ENCODE measurements at places on chromosomes 6 and 20.

- no peak for DNase-seq
Observed at GRCh38 chr6:157173776-157174175, 149.5 kb downstream of the TMEM242 start.

GRCh38 chr20:18992418-18992817 is 178.8 kb downstream of the SCP2D1 start:
- DNase-seq, result no peak

DNA sequence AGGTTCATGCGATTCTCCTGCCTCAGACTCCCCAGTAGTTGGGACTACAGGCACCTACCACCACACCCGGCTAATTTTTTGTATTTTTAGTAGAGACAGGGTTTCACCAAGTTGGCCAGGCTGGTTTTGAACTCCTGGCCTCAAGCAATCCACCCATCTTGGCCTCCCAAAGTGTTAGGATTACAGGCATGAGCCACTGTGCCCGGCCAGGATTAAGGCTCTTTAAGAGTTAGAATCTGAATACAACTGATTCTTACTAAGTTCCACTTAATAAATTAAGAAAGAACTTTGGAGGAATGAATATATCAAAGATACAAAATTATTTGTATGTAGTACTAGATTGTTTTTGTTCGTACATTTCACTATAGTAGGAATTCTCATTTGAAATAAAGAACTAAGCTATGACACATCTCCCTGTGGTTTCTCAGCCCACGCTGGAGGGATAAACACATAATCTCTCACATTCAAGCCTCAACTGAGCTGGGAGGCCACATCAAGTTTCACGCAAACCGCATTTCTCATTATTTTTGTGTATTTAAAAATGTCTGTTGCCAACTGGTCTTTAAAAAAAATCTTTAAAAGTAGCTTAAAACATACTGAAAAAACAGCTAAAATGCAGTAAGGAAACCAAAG is 34.2 kb downstream of the DTNBP1 start:
- DNase-seq, result no peak

- DNase-seq, result no peak
Observed at GRCh38 chr6:161244725-161245124, 29.1 kb downstream of the AGPAT4 start.

DNA sequence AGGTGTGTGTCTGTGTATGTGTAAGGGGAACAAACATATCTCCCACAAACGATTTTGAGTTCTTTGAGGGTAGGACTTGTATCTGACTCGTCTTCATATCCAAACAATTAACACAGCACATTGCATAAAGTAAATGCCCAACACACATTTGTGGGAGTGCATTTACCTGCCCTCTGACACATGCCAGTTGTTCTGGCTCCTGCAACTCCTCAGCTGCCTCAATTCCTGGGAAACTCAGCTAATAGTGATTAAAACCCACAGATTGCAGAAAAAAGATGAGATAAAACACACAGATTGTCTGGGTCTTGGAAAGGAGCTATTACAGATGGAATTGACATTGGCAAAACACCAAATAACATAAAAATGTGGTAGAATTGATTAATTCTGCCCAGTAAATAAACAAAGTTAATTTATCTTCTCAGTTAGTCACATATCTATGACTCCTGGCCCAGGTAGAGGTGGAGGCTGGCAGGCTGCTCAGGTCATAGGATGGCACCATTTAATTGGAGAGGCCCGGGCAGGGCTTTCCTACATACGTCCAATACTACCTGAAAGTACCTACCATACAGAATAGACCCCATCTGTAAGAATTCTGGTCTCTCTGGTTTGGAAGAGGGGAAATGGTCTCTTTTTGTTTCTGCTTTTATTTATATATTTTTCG is 71.5 kb upstream of the IFNGR1 start:
- DNase-seq, result no peak

Measured in GM06990 (cell line).